ENCODE measurements at places on chromosomes 1 and 21.

DNA sequence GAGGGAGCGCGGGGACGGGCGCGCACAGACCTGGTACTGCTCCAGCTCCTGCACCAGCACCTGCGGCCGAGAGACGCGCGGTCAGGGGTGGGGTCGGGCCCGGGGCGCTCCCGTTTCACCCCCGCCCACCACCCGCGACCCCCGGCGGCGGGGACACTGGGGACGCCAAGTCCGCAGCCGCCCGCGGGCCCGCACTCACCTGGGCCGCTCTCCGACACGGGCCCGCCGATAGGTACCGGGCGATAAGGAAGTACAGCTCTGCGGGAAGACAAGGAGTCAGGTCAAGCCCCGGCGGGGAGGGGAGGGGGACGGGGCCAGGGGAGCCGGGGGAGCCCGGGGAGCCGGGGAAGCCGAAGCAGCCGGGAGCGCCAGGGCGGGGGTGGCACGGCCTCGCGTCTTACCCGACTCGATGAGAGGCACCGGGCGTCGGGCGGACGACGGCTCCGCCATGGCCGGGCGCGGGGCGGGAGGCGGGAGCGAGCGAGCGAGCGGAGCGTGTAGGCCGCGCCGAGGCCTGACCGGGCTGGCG lies 326 bp downstream of the BRWD1 start:
- no peak for DNase-seq

DNA sequence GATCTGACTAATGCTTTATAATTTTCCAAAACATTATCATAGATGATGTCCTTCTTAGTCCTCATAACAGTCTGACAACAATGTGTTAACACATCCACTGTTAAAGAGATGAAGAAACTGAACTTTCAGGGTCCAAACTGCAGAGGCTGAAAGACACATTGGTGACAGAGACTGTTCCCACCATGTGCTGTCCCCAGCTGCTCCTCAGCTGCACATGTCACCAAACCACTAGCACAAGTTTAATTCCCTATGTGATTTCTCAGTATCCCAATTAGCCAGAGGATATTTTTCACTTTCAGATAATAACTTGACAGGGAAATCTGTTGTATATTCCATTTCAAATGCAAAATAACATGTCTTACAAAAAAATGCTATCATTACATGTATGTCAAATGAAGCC lies 24.6 kb downstream of the LAMC2 start:
- no peak for DNase-seq

DNA sequence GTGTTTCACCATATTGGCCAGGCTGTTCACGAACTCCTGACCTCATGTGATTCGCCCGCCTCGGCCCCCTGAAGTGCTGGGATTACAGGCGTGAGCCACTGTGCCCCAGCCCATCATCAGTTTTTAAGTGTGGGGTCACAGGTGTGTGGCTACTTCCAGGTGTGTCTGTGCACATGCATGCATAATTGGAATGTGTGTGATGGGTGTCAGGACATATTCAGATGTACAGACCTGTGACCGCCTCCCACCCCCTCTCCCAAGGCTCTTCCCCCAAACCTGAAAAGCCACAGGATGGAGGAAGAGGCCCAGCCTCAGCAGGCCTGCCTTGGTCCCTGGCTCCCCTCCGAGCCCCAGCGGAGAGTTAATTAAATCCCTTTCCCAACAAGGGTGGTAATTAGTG lies 37.3 kb upstream of the CSF3R start:
- no peak for DNase-seq

DNA sequence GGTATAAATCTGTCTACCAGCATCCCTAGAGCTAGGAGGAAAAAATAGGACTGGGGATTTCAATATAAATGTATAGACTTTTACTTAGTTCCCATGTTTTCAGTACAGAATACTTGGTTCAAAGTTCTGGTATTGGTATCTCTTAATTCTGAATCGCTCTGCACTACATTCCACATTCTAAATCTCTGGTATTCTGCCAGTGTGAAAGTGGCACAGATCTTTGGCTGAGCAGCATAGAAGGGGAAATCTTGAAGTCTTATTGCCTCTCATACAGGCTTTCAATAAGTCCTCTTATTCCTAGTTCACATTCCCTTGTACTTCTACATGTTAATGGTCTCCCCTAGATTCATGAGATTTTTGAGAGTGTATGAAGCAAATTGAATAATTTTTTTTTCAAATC lies 74.0 kb upstream of the HSPA13 start:
- no peak for DNase-seq

GRCh38 chr1:192826791-192827546 lies 18.1 kb downstream of the RGS2 start:
- no peak for DNase-seq

- no peak for DNase-seq
Measured at GRCh38 chr1:39540504-39541031, 36.0 kb downstream of the PABPC4 start.

- no peak for DNase-seq
Measured at GRCh38 chr1:90831910-90832309, 114.8 kb upstream of the BARHL2 start.

DNA sequence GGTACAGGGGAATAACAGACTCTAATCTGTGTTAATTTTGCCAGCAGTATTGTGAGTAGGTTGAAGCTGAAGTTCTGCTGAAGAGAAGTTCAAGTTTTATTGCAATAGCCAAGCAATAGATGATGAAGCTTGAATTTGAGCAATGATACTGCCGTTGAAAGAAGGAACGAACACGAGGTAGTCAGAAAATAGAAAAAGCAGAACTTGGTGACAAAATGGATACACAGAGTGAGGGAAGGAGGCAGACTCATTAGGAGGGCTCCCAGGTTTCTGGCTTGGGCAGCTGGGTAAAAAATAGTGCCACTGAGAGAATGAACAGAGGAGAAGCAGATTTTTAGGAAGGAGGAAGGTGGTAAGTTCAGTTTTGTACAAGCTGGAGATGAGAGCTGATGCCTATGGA lies 22.3 kb upstream of the AGO1 start:
- no peak for DNase-seq

DNA sequence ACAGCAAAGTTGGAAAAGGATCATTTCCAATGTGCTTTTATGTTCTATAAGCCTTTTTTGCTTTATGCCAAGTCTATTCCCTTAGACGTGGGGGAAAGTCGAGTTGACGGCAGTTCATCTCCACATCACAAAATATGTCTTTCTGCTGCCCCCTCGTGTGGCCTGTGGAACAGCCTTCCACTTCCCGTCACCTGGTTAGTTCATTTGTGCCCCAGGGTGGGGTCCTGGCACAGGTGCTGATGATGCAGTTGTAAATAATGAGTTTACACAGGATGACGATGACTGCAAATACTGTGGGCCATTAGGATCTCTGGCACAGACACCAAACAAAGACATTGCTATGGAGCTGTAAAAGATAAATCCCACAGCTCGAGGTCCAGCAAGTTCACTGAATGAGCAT lies 10.0 kb upstream of the OTUD3 start:
- DNase-seq, result no peak

DNA sequence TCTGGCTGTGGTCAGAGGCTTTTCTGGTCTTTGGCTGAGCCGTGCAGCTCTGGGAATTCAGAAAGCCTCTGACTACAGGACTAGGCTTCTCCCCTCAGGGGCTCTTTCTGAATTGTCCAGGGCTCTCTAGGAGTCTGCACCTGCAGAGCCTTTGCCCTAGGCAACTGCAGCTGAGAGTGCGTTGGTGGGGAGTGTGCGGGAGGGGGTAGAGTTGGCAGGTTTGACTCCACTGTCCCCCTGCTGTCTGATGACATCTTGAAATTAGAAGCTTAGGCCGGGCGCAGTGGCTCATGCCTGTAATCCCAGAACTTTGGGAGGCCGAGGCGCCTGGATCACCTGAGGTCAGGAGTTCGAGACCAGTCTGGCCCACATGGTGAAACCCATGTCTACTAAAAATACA lies 32.9 kb downstream of the KIAA1614 start:
- DNase-seq, result no peak
